ENCODE measurements at places on chromosomes 3 and 15.

DNA sequence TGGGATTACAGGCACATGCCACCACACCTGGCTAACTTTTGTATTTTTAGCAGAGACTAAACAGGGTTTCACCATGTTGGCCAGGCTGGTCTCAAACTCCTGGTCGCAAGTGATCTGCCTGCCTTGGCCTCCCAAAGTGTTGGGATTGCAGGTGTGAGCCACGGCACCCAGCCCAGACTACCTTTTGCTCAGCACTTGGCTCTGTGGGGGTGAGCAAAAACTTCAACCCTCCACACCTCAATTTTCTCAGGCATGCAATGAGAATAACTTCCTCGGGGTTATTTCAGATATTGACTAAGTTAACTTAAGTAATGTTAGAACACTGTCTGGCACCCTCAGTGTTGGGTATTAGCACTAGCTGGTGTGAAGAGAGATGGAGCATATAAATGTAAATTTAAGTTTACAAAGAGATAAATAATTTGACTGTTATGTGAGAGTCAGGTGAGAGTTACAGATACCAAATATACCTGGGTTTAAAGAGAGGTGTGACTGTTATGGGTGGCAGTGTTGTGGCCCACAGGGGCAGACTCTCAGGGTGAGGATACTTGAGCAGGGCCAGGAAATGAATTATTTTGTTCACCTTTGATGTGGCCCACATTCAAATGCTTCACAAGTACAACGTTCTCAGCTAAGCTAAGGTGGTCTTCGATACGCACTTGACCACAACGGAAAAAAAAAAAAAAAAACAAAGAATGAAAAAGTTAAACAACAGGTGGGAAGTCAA is 29.0 kb downstream of the CPOX start:
- no peak for DNase-seq

GRCh38 chr3:43525386-43525785 is 96.4 kb downstream of the ANO10 start:
- DNase-seq, result no peak

DNA sequence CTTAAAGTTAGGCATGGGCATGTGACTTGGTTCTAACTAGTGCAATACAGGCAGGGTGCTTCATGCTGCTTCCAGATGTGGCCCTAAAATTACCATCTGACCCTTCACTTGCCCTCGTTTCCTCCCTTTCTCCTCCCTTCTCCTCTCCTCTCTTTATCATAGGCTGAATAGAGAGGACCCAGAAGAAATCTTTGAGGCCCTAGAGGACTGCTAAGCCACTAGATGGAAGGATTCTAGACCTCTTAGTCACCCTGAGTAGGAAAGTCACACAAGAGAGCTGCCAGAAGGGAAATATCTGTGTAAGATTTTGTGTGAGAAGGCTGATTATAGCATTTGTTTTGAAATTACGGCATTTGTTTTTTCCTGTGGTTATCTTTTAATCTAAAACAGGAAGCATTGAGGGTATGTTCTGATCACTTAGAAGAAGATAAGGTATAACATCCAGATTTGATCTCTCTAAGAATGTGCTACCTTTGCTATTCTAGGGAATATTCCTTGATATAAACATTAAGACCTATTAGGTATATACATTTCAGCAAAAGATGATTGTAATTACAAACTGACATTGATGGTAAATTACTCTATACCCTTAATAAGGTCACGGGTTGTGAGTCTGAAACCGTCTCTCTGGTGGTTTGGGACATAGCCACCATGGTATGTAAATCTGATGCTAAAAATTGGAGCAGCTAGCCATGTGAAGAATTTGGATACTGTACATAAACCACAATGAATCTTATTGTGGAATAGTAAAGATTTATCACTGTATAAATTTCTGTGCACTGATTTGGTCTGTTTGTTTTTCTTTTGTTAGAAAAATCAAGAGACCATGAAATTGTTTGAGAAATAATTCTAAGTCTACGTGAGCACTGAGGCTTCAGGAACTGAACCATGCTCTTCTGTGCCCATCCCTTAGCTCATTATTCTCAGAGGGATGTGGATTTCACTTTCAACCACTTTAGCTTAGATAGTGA is 84.1 kb downstream of the TP63 start:
- DNase-seq, result no peak

DNA sequence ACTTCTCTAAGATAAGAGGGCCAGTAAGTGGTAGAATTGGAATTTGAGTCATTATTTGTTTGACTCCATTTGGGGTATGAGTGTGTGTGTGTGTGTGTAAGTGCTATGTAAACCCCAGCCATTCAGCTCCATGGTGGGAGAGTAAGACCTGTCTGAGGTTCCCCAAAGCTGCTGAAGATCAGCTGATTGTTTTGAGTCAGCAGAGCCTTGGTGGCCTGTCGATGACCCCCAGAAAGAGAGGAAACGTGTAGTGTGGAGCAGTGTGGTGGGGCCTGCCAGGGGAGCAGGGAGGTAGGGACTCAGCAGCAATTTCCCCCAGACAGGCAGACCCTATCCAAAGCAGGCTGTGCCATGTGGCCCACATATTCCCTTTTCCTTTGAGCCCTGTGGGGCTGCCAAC is 5.3 kb downstream of the DVL3 start:
- DNase-seq, result no peak

DNA sequence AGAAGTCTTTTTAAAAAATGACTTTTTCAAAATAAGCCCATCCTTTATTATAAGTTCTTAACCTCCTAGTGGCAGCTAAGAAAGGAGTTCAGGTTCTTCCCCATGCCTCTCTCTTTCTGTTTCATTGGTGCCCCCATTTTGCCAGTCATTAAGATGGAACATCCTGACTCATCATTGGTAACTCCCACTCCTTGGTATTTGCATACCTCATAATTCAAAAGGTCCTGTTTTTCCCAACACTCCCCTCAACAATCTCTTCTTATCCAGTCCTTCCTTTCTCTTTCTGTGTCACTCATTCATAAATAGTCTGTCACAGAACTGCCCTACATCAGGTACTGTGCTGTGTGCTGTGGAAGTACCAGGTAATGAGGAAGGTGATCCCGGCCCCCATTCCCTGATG is 394.0 kb downstream of the FOXP1 start:
- DNase-seq, result no peak

GRCh38 chr3:82294609-82295008 is 533.2 kb upstream of the GBE1 start:
- DNase-seq, result no peak

DNA sequence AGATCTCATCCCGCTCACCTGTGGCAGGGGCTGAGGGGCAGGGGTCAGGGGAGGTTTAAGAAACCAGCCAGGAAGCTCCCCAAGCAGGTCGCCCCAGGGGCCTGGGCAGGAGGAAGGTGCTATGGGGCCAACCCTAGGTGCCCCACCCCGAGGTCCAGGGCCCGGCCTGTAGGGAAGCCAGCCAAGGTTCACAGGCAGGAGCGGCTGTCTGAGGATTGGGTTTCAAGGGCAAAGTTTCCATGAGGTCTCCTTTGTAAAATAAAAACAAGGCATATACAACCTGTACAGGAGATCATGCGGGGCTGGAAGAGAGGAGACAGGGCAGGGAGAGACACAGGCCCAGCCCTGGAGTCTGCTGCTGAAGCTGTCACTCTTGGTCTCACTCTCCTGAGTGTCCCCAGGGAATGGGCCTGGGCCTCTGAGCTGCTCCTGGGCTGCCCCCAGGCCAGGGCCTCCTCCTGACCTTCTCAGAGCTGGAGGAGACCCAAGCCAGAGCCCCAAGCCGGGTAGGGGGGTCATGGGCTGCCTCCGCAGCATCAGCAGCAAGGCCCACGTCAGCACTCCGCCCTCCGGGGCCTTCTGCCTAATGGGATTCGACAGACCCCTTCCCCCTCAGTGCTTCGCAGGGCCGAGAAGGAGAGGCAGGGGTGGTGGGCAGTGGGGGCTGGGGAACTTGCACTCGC is 5.5 kb downstream of the CPLX3 start:
- no peak for DNase-seq

DNA sequence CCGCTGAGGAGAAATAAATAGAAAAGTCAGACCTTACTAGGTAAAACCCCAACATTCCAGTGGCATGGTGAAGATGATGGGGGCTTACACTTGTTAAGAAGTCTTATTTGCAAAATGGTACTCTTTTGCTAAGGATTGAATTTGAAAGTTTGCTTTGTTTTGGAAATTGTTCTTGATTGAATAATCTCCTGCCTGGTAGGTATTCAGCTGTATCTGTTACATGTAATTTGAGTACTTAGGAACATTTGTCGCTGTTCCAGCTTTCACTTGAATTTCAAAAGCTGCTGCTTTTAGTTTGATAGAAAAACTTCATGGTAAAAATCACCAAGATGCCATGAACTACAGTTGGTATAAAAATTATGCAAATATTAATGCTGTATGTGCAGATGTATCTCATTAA is 44.6 kb downstream of the TFG start:
- DNase-seq, result no peak

- DNase-seq, result no peak
These were observed 20.6 kb upstream of the VEPH1 start for GRCh38 chr3:157523814-157524213.

DNA sequence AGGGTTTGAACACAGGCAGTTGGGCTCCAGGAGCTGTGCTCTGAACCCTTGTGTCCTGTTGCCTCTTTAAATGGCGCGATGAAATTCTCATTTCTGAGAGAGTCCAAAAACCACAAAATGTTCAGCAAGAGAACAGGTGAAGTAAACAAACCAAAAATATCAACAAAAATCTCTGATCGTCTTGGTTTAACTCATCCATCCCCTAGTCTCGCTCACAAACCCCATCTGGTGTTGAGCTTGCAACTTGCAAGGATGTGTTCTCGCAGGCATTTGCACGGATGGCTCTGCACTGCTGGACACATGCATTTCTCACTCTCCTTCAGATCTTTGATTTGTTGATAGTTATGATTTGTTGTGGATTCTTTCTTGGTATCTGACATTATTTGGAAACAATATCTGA is 31.1 kb downstream of the FAH start:
- DNase-seq, result peak; percentile 36

DNA sequence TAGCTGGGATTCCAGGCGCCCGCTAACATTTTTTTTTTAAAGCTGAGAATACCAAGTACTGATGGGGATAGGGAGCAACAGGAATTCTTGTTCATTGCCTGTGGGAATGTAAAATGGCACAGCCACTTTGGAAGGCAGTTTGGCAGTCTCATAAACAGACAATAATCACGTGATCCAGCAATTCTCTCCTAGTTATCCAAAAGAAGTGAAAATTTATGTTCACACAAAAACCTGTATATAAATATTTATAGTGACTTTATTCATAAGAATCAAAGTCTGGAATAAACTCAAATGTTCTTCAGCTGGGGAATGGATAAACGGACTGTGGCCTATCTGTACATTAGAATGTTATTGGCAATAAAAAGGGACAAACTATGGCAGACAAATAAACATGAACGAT is 72.5 kb upstream of the NEO1 start:
- no peak for DNase-seq

GRCh38 chr3:136621628-136622027 is 130.6 kb downstream of the STAG1 start:
- no peak for DNase-seq

DNA sequence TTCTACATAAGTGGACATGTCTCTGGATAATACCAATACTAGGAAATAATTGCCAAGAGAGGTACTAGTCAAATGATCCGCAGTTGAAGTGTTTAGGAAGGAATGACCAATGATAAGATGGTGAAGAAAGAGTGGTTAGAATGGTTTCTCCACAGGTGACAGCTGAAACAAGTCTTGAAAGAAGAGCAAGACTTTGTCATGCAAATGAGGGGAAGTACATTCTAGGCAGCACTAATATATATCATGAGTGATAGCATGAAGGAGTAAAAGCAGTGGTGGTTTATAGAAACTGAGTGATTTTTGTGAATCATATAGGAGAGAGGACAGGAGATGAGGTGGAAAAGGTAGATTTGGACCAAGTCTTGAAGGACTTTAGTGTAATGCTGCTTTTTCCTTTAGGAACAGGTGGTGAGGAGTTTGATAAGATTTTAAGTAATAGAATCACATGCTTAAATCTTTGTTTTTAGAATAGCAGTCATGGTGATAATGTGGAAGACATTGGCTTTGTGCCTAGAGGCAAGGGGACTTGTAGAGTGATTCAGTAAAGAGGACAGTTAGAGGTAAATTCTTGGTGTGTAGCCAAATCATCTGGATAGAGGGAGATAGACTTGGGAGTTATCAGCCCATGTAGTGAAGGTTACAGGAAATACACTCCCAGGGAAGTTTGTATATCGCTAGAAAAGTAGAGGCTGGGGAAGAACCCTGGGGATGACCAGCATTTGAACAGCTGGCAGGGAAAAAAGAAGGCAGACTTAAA is 31.9 kb downstream of the SLMAP start:
- no peak for DNase-seq

DNA sequence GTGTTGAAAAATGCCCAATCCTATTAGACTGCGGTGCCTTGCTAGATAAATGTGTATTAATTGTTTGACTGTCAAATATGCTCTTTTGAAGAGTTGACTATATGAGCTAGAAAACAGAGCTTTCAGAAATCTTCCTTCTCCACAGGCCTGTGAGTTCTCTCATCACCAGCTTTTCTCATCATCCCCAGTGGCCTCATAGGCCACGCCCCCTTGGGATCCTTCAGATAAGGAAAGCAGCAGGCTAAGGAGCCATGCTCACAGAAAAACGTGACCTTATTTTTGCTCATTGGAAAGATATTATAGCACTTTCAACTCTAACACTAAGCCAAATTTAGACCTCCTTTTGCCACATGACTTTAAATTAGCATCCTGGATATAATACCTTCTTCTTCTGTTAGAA is 514.4 kb upstream of the ARRDC4 start:
- no peak for DNase-seq

DNA sequence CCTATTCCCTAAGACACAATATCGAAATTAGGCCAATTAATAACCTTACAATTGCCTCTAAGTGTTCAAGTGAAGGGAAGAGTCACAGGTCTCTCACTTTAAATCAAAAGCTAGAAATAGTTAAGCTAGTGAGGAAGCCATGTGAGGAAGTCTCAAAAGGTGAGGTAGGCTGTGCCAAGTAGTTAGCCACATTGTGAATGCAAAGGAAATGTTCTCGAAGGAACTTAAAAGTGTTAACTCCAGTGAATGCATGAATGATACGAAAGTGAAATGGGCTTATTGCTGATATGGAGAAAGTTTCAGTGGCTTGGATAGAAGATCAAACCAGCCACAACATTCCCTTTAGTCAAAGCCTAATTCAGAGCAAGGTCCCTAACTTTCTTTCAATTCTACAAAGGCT is 59.1 kb downstream of the KLF13 start:
- no peak for DNase-seq

Data from A549 (cell line).